CD4-positive, alpha-beta memory T cell (primary cell): ENCODE measurements at places on chromosomes 12 and 14. TPM values are rescaled to one million over a fixed set of nuclear protein-coding genes. Genes with fewer than 3 reads are reported as not detected.

APOF gene
- polyA plus RNA-seq = not detected

EMP1 gene
- 0.50 TPM for polyA plus RNA-seq

TOMM20L gene
- polyA plus RNA-seq = not detected

PRH2 gene
- polyA plus RNA-seq = not detected

PRB2 gene
- 0.17 TPM for polyA plus RNA-seq

EGLN3 gene
- polyA plus RNA-seq = 15.4 TPM

CFAP251 gene
- 0.21 TPM for polyA plus RNA-seq

KRT77 gene
- polyA plus RNA-seq = not detected

NDRG2 gene
- 26.9 TPM for polyA plus RNA-seq

KLRC4 gene
- polyA plus RNA-seq = not detected

GPR84 gene
- not detected for polyA plus RNA-seq
